ENCODE measurements at places on chromosomes 3 and 15.

DNA sequence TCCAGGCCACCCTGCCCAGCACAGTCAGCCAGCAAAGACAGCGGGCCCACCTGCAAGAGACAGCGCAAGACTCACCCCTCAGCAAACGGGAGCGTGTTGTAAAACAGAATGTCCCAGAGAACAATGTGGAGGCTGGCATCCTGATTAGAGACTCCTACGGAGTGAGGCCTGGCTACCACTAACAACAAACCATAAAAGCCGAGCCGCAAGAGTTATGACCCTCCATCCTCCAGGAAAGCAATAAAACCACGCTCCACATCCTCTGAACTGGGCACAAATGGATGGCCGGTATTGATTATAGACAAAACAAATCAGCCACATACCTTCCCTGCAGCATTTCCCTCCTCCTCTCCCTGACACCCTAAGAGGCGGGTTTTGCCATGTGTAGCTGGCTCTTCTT, 75.8 kb upstream of the LIPC start:
- DNase-seq = no peak

GRCh38 chr3:55792009-55792408, 304.9 kb upstream of the WNT5A start:
- no peak for DNase-seq

DNA sequence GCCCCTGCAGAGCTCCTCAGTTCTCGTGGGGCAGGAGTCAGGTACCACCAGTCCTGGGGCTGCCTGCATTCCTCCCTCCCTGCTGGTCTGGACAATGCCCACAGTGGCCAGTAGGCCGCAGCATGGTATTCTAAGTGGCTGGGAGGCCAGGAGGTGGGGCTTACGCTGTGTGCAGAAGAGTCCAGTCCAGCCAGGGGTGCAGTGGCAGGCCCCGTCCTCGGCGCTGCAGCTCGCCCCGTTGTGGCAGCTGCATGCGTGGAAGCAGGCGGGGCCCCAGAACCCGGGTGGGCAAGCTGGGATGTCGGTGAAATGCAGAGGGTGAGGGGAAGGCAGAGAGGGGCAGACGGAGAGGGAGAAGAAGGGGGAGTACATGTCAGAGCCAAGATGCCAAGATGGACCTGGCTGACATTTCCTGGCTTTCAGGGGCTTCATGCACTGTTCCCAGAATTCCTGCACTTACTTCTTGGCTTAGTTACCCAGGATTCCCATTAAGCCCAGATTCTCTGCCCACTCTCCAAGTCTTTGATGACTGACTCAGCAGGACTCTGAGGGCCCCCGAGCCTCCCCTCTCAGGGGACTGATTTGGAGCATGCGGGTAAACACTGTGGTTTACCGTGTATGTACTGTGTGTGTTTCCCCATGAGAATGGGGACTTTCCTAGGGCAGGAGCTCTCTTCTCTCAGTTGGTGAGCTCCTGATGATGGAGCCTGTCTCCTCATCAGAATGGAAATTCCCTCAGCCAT, 47.5 kb downstream of the RAB11A start:
- DNase-seq = no peak

DNA sequence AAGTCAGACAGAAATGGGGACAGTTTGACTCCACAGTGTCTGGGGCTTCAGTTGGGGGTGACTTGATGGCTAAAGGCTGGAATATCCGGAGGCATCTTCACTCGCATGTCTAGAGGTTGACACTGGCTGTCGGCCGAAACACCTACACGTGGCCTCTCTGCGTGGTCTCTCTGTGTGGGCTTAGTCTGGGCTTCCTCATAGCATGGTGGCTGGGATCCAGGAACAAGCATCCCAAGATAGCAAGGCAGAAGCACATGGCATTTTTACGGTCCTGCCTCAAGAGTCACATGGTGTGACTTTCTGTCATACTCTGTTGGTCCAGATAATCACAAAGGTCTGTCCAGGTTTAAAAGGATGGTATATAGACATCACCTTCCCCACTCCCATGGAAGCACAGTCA, 34.5 kb downstream of the MAGI1 start:
- no peak for DNase-seq

GRCh38 chr3:112460519-112461195, 38.6 kb downstream of the BTLA start:
- no peak for DNase-seq

DNA sequence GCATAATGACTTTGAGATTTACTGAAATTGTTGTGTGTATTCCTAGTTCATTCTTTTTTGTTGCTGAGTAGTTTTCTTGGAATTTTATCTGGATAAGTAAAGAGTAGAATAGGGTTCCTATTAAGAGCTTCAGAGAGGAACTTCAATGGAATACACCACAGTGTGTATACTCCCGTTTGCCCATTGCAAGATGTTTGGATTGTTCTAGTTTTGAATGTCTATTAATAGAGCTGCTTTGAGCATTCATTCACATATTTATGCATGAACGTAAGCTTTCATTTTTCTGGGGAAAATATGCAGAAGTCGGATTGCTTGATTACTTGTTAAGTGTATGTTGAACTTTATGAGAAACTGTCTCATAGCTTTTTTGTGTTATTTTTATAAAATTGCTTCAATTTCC, 580.5 kb downstream of the OTOL1 start:
- no peak for DNase-seq

DNA sequence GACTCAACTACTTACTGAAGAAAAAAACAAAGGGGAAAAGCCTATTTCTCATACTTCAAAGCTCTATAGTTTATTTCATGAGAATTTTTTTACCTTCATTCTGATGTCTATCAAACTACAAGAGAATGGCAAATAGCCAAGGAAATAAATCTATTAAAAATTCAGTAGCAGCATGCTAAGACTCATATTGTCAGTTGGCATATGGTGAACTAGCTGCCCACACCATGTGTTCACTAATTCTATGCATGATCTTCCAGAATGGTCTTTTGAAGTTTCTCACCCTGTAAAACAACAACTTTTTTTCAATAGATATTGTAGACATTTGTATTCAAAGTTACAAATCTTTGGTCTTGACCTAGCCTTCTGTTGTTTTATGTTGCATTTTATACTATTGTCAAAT, 386.2 kb downstream of the RSL24D1 start:
- no peak for DNase-seq

GRCh38 chr3:56976651-56977560, 83.6 kb upstream of the SPATA12 start:
- no peak for DNase-seq

GRCh38 chr15:101042320-101042719, 123.2 kb downstream of the LRRK1 start:
- no peak for DNase-seq

DNA sequence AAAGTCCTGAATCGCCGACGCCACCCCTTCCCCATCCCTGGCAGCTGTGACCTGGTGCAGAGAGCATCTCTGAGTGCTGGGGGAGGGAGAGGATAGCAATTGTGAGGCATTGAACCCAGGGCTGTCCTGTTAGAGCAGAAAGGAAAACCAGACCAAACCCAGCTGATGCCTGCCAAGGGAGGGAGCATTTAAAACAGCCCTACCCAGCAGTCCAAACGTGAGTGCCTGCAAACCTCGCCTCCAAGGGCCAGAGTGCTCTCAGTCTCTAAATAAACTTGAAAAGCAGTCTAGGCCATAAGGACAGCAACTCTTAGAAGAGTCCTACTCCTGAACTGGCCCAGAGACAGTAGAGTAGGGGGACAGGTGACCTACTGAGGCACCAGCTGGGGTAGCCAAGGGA, 20.0 kb upstream of the LARS2 start:
- DNase-seq = no peak

- DNase-seq = no peak
Observed at GRCh38 chr15:66617137-66618090, 51.6 kb upstream of the LCTL start.

DNA sequence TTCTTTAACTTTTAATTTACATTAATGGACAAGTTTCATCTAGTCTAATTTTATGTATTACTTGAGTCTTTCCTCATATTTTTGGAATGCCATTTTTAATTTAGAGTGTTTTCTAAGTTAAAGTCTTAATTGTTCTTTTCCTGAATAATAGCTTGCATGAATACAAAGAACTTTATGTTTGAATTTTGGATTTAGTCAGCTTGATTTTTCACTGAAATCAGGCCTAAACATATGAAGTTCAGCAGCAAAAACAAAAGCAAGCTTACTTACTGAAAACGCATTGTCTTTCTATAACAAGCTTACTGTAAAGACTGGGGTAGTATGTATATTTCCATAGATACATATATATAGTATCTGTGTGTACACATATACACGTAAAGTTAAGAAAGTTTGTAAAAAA, 126.0 kb downstream of the ZBTB20 start:
- no peak for DNase-seq

DNA sequence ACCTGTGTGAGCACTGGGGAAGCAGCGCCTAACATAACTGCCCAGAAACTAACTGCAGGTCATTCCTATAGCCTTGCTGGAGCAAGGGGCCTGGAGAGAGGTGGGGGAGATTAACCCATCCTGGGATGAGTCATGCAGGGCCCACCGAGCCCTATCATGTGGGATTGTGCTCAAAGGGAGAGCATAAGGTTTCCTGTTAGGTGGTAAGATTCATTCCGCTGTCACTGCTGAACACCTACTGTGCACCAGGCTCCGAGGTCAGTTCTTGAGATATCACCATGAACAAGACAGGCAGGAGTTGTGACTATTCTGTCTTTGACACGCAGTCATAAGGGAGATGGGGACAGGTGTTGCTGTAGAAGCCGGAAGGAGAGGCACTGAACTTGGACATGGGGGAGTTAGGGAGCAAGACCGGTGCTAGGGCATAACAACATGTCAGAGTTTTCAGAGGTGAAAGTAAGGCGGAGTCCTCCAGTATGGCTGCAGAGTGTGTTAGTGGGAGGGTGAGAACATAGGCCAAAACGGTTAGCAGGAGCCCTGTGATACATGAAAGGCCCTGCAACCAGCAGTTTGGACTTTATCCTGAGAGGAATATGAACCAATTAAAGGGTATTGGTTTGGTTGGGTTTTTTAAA, 2.4 kb downstream of the SLC25A38 start:
- no peak for DNase-seq

- no peak for DNase-seq
Observed at GRCh38 chr3:124601190-124601589, 129.1 kb upstream of the UMPS start.

GRCh38 chr15:57282686-57283085, 93.6 kb upstream of the CGNL1 start:
- no peak for DNase-seq

DNA sequence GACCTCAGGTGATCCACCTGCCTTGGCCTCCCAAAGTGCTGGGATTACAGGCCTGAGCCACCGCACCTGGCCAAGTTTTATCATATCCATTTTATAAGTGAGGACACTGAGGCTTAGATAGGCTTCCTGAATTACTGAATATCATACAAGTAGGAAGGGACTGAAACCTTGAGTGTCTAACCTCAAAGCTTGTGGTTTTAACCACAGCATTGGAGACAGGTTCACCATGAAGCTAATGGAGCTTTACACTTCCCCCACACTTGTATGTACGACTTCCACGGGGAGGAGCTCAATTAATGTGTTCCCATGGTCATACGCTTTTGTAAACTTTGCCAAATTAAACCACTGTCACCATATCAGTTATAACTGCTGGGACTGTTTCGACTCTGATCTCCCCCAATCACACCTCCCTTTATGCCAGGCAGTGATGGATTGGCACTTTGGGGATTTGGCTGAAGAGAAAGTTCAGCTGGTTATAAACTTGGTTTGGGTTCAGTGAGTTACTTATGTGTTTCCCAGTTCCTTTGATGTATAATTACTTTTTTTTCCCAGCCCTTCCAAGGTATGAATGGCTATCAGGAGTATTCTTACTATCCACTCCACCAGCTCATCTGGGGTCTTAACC, 38.4 kb upstream of the MEIS2 start:
- no peak for DNase-seq

DNA sequence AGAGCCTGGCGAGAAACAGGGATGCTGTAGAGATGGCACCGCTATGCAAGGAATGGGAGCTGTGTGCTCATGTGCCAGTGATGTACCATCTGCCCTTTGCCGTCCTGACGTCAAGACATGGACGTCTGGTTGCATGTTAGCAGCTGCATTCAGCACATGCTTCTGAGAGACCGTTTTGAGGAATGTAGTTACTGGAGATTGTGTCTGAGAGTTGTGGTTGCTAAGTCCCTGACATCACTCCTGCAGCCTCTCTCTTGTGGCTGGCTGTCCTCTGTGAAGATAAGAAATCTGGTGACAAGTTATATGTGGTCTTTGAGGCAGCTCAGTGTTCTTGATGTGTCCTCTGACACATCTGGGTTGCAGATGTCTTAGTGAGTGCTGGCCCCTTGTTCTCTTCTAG, 165.1 kb downstream of the APBA2 start:
- peak; percentile 7 for DNase-seq

DNA sequence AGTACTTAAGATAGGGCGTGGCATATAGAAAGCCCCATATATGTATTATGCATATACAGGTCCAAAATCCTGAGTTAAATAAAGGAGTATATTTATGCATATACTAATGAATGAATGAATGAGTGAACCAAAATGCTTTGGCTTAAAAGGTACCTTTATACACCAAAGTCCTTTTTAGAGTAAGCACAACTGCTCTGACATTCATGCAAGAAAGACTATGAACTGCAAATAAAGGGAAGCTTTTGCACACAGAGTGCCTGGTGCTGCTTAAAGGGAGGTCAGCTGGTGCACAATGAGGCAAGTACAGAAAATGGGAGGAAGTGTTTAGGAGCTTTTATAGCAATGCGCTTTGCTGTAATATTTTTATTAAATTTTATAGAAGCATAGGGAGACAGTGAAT, 214.0 kb downstream of the KLF13 start:
- no peak for DNase-seq

DNA sequence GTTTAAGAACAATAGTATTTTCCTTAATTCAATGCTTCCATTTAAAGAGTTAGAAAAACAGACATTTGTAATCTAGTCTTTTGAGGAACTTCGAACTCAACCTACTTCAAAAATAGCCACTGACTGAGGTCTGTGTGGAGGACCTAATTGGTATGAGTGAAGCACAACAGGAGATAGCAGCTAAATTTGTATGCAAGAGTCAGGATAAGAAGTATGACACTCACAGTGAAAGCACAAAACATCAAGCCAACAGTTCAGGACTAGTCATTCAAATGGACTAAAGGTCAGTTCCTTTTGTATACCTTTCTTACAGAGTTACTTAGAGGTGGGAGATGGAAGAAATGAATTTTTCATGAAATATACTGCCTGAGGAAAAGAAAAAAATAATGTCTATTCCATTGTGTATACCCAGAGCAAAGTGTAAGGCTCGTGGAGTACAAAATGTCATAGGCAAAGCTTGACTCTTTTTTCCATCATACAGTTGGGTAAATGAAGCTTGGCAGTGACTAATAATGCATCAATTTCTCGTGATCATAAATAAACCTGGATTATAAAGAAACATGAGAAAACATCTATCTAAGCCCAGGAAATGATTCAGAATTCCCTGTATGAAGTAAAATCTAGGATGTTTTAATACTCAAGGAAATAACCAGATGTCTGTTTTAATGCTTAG, 1005.2 kb upstream of the CADM2 start:
- DNase-seq = no peak

GRCh38 chr3:19816631-19817030, 117.4 kb downstream of the EFHB start:
- DNase-seq = no peak
